ENCODE measurements at places on chromosomes 12 and 14. TPM values are rescaled to one million over a fixed set of nuclear protein-coding genes. Genes with fewer than 3 reads are reported as not detected.
A peak's percentile ranks its signal among the peaks of the same experiment; 100 is the strongest.

- DNase-seq: peak; percentile 54
Measured at GRCh38 chr14:77067632-77068516, 30.2 kb upstream of the CIPC start.

DNA sequence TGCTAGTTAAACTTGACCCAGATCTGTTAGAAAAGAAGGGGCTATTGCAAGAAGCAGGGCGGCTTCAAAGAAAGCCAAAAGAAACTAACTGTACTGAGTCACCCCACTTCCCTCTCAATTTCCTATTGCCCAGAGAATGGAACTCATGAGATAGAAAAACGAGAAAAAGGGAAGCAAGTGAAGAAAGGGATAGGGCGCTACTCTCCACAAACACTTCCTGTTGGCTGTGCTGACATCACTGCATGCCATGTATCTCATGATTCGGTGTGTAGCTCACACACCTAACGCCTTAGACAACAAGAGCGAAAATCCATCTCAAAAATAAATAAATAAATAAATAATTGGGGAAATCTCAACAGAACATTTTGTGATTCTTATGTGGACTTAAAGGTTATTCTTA, 13.0 kb upstream of the P2RX4 start:
- no peak for DNase-seq

The PLA2G1B gene
- not detected for polyA plus RNA-seq

DNA sequence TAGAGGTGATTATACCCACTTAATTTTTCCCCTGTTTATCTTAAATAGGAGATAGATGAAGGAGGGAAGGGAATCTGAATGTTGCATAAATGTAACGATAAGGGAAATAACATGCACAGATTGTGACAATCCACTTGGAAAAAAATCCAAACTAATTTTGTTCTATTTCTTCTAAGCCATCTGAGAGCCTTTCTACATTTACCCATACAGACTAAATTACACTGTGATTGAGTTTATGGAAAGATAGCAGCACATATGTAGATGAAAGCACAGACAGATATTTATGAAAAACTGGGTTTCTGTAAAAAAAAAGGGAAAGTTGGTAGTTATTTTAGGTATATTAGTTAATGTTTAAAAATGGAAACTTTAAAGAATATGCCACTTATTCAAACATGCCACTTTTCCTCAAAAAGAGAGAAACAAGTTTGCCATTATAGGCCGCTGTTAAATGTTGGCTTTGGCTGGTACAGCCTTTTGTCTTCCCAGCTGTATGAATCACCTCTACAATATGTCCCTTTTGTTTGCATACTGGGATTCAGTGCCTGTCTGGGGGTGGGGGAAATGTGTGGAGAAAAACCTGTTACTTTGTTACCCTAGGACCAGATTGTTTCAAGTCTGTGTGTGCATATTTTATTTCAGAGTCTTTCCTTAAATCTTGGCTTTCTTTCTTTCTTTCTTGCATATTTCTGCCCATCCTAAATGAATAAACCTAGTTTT, 470.2 kb upstream of the LMO3 start:
- no peak for DNase-seq

DNA sequence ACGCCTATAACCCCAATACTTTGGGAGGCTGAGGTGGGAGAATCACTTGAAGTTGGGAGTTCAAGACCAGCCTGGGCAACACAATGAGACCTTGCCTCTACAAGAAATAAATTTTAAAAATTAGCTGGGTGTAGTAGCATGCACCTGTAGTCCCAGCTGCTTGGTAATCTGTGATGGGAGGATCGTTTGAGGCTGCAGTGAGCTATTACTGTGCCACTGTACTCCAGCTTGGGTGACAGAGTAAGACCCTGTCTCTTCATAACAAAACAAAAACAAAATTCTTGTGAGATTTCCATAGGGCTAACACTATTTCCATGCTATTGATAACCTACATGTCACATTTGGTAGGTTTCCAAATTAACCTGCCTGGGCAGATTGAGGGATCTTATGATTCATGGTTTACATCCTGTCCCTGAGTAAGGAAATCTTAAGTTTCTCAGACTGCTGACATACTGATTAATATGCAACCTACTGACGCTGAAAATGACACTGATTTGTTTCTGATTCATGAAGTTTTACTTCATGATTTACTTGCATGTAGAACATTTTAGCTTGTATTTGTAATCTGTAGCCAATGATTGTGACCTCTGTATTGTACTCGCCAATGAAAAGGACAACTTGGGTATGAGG, 15.9 kb downstream of the ATP6V1D start:
- DNase-seq: peak; percentile 84

GRCh38 chr12:18676996-18677588, 60.7 kb downstream of the PLCZ1 start:
- DNase-seq: no peak

DNA sequence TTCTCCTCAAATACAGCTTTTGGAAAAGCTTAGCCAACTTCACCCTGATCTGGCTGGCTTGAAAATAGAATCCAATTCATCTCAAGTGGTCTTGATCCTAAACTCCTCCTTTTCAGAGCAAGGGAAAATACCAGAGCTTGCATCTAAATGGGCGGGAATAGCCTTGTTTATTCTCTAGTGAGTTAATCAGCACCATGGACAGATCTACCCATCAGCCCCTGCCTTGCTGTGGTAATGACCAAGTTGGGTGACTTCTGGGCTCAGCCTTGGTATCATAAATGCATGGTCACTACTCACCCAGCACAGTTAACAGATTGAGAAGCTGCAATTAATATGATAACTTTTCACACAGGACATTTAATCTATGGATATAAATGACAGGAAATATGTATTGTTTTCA, 196.6 kb downstream of the GLT1D1 start:
- no peak for DNase-seq

DNA sequence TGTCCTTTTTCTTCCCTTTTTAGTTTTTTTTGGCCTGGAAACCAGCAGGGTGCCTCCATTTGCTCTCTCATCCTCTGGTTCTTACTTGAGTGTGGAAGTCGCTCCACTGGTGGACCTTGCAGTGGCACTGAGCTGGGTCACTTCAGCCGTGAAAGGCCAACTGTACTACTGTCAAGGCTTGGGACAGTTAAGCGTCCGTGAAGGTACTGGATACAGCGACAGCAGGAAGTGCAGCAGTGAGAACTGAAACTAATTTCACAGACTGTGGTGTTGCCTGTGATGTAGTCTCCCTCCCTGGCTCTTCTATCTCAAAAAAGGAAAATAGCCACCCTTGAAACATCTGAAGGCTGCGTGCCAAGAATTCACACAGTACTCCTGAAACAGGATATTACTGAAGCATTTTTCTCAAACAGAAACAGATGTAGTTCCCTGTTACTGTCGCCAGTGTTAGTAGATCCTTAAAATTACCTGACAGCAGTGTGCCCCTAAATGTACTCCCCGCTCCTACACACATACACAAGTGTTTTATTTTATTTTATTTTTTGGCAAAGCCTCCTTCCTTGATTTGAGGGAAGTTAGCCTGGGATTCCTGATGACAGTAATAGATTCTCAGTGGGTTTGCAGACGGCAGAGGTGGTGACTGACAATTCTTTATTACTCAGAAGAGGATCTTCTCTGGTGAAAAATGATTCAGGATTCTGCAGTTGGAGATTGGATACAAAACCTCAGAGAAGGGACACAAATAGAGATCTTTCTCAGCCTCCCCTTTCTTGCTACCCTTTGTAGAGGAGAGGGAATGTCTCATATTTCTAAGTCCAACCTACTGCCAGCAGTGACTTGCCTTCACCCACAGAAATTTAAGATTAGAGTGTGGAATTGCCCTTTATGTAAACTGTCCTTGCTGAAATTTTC, 4.4 kb downstream of the SUSD6 start:
- peak; percentile 61 for DNase-seq

GRCh38 chr14:65302571-65303189, 109.8 kb upstream of the FUT8 start:
- DNase-seq: no peak

DNA sequence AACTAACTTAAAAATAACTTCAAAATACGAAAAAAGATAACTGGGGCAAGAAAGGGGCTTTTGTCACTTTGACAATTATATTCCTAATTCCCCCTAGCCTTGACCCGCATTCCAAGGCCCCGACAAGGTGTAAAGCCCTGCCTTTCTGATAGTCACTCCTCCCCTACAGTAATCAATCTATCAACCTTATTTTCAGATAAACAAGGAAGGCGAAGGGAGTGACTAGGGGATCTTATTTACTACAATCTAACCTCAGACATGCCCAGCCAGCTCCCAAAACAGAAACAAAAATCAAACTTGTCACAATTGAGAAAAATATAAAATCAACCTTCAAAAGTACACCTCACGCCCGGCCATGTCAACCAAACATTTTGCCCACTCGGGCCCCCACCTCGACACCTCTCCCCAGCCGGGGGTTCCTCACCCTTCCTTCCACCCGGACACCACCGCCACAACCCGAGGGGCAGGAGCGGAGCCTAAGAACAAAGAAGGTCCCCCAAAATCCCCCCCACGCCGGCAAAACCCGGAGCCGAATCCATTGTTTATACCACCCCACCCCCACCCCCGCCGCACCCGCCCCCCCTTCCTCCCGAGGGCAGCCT, 562 bp downstream of the ZFYVE1 start:
- no peak for DNase-seq

GRCh38 chr12:103791350-103791920, 49.6 kb downstream of the NT5DC3 start:
- peak; percentile 40 for DNase-seq

DNA sequence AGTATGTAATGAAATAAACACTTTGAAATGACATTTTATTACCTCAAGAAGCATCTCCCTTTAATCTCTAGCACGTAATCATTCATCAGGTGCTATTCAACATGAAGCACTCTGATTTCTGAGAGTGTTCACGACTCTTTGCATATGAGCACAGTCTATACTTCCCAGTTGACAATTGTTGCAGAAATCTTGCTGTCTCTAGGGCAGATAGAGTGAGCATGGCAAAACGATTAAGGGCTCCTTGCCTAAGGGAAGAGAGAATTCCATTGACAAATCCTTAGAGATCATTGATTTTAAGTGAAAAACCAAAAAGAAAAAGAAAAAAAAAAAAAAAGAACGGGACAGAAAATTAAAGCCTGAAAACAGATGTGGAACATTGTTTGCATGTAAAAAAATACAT, 107.6 kb downstream of the C12orf50 start:
- DNase-seq: no peak

DNA sequence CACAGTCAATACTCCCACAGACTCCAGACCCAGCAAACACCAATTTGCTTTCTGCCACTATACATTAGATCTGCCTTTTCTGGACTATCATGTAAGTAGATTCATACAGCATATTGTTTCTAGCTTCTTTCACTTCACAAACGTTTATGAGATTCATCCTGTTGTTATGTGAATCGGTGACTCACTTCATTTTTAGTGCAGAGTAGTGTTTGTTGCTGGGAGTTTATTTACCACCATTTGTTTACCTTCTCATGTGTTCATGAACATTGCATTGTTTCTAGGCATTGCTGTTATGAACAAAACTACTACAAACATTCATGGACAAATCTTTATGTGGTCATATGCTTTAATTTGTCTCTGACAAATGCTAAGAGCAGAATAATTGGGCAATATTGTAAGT, 807.8 kb upstream of the TMEM132C start:
- no peak for DNase-seq

The GRIN2B gene
- polyA plus RNA-seq: not detected

DNA sequence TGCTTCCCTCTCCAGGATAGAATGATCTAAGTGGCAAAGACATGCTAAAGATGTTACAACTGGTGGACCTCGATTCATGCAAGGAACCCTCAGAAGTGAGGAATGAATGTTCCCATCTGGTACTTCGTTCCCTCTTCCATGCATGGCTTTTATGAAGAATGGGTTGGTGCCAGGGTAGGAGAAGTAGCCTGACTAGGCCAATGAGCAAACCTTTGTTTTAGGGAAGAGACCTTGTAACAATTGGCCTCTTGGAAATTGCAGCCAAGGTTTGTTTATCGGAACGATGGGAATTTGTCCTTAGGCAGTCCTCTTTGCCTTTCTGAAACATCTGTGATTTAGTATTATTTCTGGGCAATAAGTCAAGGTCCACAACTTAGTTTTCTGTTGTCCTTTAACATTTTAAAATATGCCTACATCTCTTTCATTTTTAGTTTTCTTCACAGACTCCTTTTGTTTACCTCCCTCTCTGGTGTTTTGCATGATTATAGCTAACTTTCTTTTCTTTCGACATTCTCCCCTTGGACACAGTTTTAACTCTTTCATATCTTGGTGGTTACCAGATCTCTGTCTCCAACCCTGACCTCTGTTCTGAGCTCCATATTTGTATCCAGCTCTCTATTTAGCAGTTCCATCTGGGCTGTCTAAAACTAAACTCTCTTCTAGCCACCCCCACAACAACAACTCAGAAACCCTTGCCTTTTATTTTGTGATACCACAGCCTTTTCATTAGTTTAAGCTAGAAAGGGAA, 70.0 kb downstream of the DIP2B start:
- no peak for DNase-seq

The DTX1 gene
- polyA plus RNA-seq: 0.01 TPM

DNA sequence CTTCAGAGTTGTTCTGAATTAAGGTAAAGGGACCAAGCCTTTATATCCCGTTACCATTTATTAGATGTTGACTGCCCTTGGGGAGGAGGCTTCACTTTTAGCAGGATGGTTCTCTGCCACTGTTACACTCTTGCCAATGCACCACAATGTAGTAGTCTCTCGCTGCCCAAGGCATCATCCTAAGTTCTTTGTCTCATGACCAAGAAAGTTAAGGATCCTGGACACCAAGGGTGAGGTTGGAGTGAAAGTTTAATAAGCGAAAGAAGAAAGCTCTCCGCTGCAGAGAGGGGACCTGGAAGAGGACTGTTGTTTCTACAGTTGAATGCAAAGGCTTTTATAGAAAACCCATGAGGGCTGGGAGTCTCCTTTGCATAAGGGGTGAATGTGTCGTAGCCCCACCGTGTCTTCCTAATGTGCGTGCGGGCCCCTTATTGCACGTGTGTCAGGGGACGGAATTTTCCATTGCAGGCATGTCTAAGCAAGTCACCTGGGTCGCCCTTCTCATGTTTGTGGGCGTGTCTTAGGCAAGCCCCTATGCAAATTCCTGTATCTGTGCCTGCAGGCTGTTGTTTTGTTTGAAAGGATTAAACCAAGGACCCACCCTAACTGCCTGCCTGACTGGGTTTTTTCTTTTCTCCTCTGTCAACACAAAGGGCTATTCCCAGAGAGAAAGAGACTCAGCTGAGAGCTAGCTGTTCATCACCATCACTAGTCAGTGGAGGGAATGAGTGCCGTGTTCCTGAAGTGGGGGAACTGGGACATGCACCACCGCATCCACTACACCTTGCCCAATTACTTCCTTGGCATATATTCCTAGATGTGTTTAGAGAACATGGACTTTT, 17.6 kb upstream of the RNASE1 start:
- peak; percentile 9 for DNase-seq

The TSPAN19 gene
- 0.09 TPM for polyA plus RNA-seq

The PPP2R5C gene
- polyA plus RNA-seq: 56.4 TPM

- no peak for DNase-seq
Measured at GRCh38 chr14:91113829-91114078, at the start of gene DGLUCY. TSS of gene DGLUCY (plus strand) at chr14:91114073. CDS start at chr14:91160295, 46,222 bp downstream.

The FAM90A1 gene
- not detected for polyA plus RNA-seq

The NTS gene
- not detected for polyA plus RNA-seq

- DNase-seq: no peak
Measured at GRCh38 chr12:76591476-76591875, 31.9 kb upstream of the OSBPL8 start.

- DNase-seq: no peak
Measured at GRCh38 chr12:82841487-82841904, 154.8 kb downstream of the TMTC2 start.

The DRAM1 gene
- 11.2 TPM for polyA plus RNA-seq

Data from mammary epithelial cell (primary cell).